ENCODE measurements at places on chromosomes 4 and X. TPM values are rescaled to one million over a fixed set of nuclear protein-coding genes. Genes with fewer than 3 reads are reported as not detected.

- DNase-seq = no peak
Measured at GRCh38 chrX:17292111-17292527, 82.9 kb upstream of the NHS start.

Gene SERPINA7
- polyA plus RNA-seq = 0.16 TPM

Gene MMRN1
- 41.0 TPM for polyA plus RNA-seq

DNA sequence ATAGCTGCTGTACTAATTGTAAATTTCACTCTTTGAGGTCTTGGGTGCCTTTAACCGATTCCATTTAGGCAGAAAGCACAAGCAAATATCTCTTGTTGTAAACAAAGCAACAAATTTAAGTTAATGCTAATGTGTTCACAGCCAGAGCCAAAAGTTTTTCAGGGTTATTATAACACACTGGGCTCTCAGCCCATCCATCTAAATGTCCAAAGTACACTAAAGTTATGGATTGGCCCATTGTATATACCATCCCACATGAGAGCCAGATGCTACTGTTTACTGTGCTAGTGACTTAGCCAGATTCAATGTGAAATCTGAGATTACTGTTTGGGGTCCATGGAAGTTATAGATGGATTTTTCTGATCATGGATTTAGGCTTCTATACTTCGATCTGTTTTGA, 186.7 kb downstream of the LARP7 start:
- no peak for DNase-seq

Gene SYN1
- 2.0 TPM for polyA plus RNA-seq

GRCh38 chr4:107931775-107932321, 499 bp downstream of the CYP2U1 start:
- DNase-seq = no peak

Gene PPEF2
- not detected for polyA plus RNA-seq

- DNase-seq = no peak
Measured at GRCh38 chr4:108152980-108153379, 15.8 kb downstream of the LEF1 start.

Gene ADH5
- 297 TPM for polyA plus RNA-seq

DNA sequence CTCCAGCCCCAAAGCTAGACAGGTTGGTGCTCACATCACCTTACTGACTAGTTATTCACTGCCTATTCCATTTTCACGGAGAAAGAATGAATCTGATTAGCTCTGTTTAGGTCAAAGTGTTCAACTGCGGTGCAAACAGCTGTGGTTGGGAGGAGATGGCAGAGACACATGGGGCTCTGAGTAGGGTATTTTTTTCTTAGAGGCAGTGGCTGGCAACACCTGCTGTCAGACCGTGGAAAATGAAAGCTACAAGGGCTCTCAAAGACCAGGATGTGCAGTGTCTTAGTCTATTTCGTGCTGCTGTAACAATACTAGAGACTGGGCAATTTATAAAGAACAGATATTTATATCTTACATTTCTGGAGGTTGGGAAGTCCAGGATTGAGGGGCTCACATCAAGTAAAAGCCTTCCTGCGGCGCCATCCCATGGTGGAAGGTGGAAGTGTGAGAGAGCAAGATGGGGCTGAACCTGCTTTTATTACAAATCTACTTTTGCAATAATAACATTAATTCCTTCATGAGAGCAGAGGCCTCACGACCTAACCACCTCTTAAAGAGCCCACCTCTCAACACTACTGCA, 10.6 kb downstream of the NYX start:
- no peak for DNase-seq

DNA sequence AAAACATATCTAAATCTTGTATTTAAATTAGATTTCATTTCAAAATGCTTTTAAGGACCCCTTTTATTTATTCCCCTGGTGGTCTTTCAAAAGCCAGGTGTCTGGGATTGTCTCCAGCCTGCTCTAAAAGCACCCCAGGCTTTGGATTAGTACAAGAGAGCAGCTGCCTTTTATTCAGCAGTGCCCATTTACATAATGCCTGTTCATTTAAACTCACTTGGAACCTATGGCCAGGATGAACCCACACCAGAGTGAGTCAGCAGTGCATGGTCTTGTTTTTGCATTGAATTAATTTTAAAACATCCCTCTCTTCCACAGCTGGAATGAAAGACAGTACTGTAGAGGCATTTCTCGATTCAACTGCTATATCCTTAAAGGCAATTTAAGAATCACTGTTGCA, 64.1 kb upstream of the TENM3 start:
- no peak for DNase-seq

Gene SCRG1
- polyA plus RNA-seq = 12.6 TPM

Gene ATP8A1
- 3.9 TPM for polyA plus RNA-seq

Gene NAP1L5
- polyA plus RNA-seq = 10.2 TPM

Gene FABP2
- polyA plus RNA-seq = not detected

- no peak for DNase-seq
Measured at GRCh38 chr4:152044331-152045036, 283.7 kb upstream of the GATB start.

DNA sequence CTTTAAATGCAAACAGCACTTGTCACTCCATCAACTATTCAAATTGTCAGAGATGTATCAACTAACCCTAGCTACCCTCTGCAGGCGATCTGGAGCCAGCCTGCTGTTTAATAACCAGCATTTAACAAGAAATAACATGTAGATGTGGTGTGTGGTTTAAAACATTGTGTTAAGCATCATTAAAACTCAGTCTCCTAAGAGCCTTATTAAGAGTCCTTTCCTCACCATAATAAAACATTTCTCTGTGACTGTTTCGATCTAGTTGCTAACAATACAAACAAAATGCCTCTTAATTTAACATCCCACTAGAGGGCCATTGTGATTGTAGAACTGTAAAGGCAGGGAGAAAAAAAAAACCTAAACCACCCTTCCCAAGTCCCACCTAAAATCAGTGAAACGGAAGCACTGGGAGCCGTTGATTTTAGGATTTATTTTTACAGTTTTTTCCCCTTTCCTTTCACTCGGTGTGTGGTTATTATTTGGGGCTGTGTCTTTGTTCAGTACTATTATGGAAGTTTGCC, 708.6 kb downstream of the C4orf33 start:
- no peak for DNase-seq

DNA sequence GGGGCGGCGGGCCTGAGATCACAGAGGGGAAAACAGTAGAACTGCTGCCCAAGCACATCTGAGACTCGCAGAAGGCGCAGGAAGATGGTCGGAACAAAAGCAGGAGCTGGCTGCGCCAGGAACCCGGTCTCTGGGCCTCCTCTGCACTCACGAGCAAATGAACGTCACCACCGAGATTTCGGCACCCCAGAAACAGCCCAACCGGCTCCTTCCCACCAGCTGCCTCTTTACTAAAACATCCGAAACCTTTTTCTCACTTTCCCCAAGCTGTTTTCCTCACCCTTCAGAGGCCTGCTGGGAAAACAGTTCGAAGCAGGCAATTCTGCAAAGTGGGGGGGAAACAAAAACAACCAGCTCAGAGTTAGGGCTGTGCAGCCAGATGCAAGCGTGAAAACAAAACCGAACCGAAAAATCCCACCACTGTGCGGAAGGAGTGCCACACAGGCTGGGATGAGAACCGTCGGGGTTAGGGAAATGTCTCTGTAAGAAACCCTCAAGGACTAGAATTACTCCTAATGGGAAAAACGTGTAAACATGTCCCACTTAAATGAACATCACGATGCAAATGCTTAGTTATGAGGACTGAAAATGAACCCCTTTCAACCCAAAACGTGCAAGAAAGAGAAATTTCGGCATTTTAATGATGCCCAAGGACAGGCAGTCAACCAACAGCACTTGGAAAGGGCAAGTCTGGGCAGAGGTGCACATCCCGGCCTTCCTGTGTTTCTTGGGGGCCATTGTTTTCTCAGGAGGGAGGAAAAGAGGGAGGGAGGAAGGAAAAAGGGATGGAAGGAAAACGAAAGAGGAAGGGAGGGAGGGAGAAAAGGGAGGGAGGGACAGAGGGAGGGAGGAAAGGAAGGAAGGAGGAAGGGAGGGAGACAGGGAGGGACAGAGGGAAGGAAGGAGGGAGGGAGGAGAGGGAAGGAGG, 15.8 kb downstream of the DHRSX start:
- DNase-seq = no peak

- DNase-seq = no peak
Measured at GRCh38 chrX:70096052-70096451, 33.8 kb downstream of the OTUD6A start.

Gene NPY2R
- 0.24 TPM for polyA plus RNA-seq

Gene DCAF4L1
- 0.06 TPM for polyA plus RNA-seq

GRCh38 chr4:137678796-137679195, 146.5 kb upstream of the PCDH18 start:
- no peak for DNase-seq

DNA sequence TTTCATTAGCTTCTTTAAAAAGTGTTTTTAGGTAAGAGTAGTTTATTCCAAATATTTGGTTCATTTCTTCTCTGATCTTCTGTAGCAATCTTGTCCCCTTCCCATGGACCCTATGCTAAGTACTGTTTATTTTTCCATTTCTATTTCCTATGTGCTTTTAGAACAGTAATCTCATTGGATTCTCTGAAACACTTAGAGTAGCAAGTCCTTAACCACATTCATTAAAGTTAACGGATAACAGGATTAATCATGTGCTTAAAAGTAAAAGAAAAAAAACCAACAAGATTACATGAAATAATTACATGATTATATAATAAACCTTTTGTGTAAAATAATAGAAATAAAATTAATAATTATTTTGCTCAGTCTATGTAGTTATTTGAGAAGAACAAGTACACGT, 929.7 kb downstream of the C4orf33 start:
- no peak for DNase-seq

Gene FAT4
- 5.2 TPM for polyA plus RNA-seq

- no peak for DNase-seq
Measured at GRCh38 chr4:161404346-161405110, 759.3 kb downstream of the FSTL5 start.

- no peak for DNase-seq
Measured at GRCh38 chrX:94256396-94256795, 582.4 kb downstream of the FAM133A start.

DNA sequence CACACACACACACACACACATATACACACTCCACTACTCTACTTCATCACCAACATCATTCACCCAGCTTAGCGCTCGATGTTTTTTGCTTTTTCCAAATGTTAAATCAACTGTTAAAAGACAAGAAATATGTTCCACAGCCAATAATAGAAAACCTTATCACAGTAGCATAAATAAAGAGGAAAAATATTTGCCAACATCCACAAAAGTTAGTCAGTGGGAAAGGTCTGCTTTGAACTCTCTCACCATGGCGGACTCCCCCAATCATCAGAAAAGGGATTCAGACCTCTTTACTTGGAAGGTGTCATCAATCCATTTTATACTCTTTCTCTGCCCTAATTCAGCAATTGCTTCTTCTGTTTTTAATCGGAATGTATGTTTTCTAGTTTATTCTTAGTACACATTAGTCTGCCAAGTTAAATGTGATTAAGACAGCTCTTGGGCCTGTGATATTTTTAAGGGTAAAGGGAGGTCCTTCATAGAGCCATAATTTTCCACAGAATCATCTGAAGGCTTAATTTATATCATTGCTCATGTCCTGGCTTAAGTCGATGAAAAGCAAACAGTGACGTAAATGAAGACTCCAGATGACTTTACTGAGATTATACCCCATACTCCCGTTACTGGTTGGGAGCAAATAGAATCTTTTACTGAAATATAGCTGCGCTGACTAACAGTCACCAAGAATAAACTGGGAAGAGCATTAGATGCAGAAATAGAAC, 29.7 kb upstream of the LGI2 start:
- peak; percentile 47 for DNase-seq

GRCh38 chr4:113941836-113942235, 37.6 kb downstream of the ARSJ start:
- no peak for DNase-seq

DNA sequence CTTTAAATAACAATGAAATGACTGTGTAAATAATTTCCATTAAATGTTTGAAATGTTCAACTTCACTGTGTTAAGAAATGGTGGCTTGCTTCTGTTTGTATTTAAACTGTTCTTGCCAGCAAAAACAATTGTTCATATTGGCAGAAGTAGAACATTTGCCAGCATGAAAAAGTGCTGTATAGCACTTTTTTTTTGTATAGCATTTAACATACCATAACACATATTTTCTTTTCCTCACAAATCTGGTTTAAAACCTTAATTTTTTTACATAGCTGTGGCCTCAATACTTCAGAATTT, 94.1 kb downstream of the COX18 start:
- no peak for DNase-seq

Gene ARX
- polyA plus RNA-seq = not detected

Gene MAOA
- polyA plus RNA-seq = 95.1 TPM

Gene IL2
- not detected for polyA plus RNA-seq

Gene ENPEP
- 2.0 TPM for polyA plus RNA-seq

- no peak for DNase-seq
Measured at GRCh38 chr4:56979421-56980072, 851 bp downstream of the POLR2B start.

Gene PSAPL1
- not detected for polyA plus RNA-seq

Gene NWD2
- 0.05 TPM for polyA plus RNA-seq

DNA sequence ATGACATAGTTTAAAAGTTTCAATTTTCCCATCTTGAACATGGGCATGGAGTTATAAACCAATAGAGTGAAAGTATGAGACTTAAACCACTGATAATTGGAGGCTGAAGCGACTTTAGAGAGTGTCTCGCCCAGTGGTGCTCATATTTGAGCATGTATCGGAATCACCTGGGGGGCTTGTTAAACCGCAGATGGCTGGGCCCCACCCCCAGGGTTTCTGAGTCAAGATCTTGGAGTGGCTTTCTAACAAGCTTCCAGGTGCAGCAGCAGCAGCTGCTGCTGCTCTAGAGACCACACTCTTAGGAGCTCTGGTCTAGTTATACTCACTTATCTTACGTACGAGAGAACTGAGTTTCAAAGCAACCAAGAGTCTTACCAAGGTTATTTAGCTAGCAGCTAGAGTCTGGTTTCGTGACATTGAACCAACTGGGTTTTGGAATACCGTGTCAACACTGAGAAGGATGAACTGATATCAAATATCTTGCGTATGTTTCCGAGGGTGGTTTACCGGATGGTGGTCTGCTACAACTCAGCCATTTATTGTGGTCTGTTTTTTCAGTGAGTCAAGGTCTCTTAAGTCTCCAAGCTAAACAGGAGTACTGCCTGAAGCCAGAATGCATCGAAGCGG, 5.9 kb downstream of the PHEX start:
- no peak for DNase-seq

GRCh38 chr4:172546782-172547181, 621.8 kb upstream of the GALNT7 start:
- DNase-seq = no peak

Gene GAGE13
- polyA plus RNA-seq = not detected
